Activated T-cell treated with anti-CD3 and anti-CD28 coated beads for 24 hours (primary cell): ENCODE measurements at places on chromosomes 7 and 10.

GRCh38 chr10:26372513-26373354, 65.4 kb upstream of the APBB1IP start:
- no peak for DNase-seq

GRCh38 chr10:52455098-52455497, 141.0 kb downstream of the DKK1 start:
- DNase-seq, result no peak

- DNase-seq, result no peak
Observed at GRCh38 chr7:91519241-91520158, 255.3 kb downstream of the FZD1 start.

DNA sequence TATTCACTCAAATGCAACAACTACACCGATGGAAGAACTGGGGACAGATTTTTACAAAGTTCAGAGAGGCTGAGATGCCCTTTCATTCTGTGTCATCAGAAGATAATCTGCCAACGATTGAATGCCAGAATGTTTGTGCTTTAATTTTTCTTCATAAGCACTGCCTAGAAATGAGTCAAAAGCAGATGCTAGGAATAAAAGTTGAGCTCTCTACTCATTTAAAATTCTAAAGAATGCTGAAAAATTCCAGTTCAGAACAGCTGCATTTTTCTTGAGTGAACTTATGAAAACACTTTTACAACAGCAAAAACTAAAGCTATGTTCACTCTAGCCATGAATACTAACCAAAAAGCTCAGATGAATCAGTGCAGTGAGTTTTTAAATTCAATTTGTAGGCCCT, 22.3 kb upstream of the FAM133B start:
- DNase-seq, result no peak

DNA sequence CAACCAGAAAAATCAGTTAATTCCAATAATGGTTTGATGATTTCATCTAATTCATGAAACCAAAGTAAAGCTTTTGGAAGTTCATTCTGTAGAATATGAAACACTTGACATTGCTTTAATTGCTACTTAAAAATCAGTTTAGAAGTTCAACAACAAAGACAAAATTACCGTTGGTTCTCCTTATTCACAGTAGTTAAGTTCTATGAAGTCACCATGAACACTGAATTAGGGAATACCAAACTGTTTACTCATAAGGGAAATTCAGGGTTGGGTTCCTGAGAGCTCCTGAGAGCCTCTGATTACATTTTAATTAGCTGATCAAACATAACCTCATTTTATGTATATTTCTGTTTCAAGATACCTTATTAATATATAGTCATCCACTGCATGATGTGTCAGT, 46.2 kb downstream of the ZNF438 start:
- DNase-seq, result no peak

DNA sequence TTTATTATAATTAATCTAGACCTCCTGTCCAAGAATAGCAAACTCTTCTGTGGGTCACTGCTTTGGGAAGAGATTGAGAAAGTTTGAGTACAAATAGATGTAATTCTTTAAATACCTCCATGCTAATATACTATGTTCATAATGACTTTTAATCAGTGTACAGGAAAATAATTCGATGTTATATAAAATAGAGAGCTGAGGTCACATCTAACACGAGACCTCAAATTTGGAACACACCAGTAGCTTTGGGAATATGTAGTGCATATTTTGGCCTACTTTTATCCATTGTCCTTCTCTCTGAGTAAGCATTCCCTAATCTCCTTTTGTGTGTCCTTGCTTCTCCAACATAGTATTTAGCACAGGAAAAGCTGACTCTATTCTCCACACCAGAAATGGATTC, 27.3 kb upstream of the CABCOCO1 start:
- DNase-seq, result no peak

DNA sequence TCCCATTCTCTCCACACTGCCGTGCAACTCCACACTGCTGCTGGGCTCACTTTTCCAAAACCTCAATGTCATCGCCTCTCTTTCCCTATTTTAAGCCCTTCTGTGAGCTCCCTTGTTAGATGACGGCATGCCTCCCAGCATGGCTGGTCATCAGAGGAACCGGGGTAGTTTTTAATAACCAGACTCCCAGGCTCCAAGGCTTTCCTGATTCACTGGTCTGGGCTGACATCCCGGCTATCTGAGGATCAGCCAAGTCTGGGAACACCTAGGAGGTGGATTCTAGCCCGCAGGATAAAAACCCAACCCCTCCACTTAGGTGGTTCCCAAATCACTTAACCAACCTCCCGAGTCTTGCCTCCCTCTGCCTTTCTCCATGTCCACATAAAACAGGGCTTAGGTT, 295.4 kb upstream of the FZD8 start:
- no peak for DNase-seq

DNA sequence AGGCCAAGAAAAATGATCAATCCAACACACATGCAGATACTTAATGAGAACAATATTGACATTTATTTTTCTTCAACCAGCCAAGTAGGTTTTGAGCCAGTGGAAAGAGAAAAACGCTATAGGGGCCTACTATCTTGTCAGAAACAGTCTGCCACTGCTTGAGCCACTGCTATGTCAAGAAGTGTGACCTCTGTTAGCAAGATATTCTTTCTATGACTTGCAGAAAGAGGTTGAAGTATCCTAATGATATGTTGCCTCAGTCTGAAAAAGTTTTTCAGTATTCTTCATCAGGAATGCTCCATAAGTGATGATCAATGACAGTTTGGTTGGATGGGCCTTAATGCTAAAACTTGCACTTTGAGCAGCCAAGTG, 328.4 kb upstream of the KCND2 start:
- DNase-seq, result no peak

DNA sequence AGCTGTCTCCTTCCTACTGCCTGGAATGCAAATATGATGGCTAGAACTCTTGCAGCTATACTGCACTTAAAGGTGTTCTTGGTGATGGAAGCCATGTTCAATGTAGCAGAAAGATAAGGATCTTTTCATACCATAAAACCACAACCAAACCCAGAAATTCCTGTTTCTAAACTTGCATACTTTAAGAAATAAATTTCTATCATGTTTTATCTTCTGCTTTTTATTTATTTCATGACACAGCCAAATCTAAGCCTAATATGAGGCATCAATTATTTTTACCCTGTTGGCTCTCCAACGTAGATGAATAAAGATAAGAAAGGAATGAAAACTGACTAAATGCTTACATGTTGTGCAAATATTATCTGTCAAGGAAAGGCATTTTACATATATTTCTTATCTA, 224.1 kb downstream of the DOCK4 start:
- no peak for DNase-seq

DNA sequence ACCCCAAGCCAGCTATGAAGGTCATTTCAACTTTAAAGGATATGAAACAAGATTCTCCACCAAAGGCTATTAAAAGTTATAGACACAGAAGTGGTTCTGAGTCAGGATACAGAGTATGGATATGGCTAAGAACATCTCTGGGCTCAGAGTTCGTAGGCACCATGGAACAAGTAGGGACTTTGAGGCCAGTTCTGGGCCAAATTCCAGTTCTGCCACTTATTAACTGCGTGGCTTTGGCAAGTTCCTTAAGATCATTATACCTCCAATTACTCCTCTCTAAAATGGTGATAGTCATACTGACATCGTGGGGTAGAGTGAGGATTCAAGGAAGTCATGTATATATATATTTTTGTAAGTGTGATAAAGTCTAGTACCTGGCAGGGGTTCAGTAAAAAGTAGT, 105.8 kb upstream of the NFE2L3 start:
- DNase-seq, result no peak

DNA sequence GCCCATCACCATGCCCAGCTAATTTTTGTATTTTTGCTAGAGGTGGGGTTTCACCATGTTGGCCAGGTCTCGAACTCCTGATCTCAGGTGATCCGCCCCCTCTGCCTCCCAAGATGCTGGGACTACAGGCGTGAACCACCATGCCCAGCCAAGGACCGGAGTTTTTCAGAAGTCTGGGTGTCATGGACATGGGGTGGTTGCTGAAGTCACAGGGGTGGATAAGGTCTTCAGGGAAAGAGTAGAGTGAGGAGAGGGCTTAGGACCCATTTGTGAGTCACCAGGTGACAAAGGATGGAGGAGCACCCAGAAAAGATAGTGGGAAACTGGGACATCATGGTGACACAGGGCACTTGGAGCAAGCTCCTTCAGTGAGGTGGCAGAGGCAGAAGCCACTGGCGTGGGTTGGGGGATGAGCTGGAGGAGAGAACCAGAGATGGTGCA, 2.8 kb upstream of the GPRIN2 start:
- no peak for DNase-seq

DNA sequence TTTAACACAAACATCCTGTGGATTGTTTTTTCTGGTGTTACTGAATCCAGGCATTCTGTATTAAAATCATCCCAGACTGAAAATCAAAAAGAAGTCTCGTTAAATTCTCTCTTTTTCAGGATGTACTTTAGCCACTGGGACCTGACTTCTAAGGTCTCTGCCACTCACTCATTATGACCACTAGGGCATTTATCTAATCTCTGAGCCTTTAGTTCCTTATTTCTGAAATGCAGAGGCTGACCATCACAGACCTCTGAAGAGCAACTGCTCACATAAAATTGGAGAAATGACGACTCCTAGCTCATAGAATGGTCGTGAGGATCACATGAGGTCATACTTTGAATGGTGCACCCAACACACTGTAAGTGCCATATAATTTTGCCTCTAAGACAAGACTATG, 63.2 kb downstream of the KCNMA1 start:
- no peak for DNase-seq

- no peak for DNase-seq
Observed at GRCh38 chr7:150685219-150686029, at the start of gene GIMAP2. Gene GIMAP2 (plus strand): TSS chr7:150685706. CDS start chr7:150687060, 1,354 bp downstream.

DNA sequence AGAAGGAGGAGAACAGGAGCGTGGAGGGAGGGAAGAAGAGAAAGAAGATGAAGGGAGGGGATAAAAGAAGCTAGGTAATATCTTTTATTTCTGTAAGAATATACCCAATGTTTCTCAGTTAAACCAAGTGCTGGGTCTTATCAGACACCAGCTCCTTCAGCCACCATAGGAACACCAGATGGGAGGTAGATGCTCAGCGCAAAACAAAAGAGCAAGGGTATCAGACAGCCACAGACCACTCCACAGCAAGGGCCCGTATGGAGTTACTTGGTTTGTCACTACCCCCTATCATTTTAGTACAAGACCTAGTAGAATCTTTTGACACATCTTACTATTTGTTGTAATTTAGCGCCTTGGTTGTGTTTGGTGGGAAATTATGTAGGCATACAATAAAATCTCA, 65.9 kb upstream of the FAM133B start:
- no peak for DNase-seq
